Stimulated activated CD4-positive, alpha-beta T cell treated with anti-CD3 and anti-CD28 coated beads, TNF-alpha, amount 100 ng/mL, for 1 hour (primary cell): ENCODE measurements at places on chromosomes 2 and 18.

GRCh38 chr2:190663839-190664238 is 15.0 kb downstream of the NAB1 start:
- DNase-seq: no peak

DNA sequence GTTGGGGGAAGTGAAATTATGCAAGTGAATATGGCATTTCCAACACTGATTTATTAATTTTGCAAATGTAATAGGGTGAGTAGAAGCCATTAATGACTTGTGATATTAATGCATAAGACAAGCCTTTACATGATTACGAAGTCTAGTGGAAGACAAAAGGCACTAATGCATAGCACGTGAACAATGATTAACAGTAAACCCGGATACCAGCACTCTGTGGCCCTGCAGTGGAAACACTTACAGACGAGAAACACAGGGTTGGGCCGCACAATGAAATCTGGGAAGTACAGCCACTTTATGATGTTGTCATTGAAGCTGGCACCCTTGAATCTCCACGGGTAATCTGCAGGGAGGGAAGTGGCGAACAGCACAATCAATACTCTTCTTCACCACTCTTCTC is 233.4 kb downstream of the NAPG start:
- DNase-seq: no peak

DNA sequence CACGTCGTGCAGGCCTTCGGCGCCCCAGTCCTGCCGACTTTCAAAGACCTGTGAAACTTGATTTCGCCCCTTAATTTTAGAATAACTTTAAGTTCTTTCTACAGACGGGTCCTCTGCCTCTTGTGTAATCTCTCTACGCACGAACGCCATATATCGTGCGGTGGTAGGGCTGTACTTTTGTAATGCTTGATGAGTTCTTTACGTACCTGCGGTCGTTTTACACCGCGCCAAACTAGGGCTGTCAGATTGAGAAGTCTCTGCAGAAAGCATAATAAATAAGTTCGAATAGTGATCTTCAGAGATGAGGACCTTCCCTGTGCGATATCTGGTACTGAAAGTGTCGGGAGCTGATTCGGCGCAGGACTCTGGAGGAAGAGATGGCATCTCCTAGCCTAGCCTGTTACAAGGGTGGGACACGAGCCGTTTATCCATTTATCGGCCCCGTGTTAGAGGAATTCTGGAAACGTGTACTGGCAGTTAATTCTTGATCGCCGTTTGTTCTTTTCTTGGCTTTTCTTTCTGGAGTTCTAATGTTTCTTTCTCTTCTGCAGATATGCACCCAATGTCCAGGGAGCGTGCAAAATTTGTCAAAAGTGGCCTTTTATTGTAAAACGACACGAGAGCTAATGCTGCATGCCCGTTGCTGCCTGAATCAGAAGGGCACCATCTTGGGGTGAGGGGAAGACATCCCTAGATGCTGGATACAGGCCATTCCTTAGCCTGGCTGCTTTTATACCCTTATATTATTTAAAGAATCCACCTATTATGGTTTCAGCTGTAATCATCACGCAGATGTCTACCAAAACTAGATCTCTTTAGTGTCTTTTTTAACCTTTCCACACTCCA is 781 bp upstream of the SLC5A6 start:
- peak; percentile 8 for DNase-seq

DNA sequence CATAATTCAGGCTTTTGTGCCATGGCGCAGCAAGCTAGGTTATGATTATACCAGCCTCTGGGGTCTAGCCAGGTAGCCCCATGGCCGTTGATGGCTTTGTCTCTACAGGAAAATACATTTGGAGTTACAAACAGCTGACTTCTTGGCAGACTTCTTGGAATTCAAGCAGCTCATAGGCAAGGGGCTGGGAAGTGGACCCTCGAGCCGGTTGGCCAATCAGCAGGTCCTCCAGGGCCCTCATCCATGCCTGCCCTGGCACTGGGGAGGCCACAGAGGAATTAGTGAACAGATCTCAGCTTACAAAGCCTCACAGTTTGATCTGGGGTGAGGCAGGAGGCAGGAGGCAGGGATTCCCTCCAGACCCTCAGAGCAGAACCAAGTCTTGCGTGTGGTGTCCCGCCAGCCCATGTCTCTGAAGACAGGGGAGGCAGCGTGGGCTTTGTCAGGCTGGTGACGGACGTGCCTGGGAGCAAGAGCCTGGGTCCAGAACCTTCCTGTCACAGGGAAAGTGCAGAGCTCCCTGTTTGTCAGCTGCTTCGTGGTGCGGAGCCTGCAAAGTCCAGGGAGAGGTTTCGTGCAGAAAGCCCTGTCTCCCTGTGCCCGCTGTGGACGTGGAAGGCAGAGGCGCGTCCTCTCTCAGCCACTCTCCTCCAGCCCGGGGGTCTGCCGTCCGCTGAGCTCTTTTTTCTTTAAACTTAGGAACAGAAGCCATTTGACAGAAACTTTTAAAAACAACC is 131.7 kb downstream of the KLHL29 start:
- DNase-seq: no peak

DNA sequence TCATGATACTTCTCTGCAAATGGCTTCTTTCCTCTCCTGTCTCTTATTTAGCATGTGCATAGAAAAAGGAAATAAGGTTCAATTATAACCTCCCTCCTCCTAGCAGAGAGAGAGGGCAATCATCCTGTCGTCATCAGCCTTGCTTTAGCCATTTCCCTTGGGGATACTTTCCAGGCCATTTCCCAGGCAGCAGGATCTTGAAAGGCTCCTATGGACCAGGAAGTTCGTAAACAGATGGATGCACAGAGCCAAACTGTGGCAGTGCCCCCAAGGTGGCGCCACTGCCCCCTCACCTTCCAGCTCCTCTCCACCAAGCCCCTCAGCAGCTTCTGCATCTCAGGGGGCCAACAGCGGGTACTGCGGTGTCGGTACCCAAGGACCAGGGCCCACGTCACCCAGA is 157.4 kb downstream of the DTNA start:
- DNase-seq: no peak
